ENCODE measurements at places on chromosomes 5 and 9.

DNA sequence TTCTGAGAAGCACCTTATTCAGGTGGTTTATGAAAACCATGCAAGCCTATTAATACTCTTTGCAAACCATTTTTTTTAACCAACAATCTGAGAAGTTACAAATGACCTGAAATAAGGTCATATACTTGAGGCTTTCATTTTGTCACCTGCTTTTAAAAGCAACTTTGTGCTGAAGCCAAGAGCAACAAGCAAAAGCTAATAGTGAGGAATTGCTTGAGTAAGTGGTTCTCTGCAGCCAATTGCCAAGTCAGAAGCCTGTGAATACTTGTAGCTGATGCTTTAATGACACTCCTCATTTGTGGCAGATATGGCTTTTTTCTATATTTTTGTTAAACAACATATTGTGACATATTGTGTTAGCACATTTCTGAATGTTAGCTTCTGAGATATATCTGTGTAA lies 126.7 kb upstream of the ZNF608 start:
- no peak for DNase-seq
- no peaks in the 10 kb centered on the region for H3K4me1 ChIP-seq
- no peak overlapping the region for H3K27ac ChIP-seq
- no peaks in the 10 kb centered on the region for H3K36me3 ChIP-seq
- no peak overlapping the region for H3K4me3 ChIP-seq

GRCh38 chr5:79844571-79844970 lies 146.5 kb downstream of the MTX3 start:
- H3K4me3 ChIP-seq, result no peak overlapping the region
- H3K27me3 ChIP-seq, result peaks cover 4% of the 10 kb centered on the region
- H3K4me1 ChIP-seq, result no peaks in the 10 kb centered on the region
- H3K36me3 ChIP-seq, result no peaks in the 10 kb centered on the region

DNA sequence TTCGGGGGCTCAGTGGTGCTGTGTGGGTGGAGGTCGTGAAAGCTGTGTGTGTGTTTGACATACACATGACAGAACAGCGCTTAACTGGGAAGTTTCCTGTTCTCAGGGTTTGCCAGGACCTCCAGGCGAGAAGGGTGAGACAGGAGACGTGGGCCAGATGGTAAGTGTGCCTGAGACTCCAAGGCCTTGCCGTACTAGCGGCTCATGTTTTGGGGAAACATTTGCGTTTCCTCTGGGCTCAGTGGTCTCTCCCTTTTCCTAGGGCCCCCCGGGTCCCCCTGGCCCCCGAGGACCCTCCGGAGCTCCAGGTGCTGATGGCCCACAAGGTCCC lies 68.3 kb upstream of the FCN2 start:
- no peaks in the 10 kb centered on the region for H3K27me3 ChIP-seq
- peaks cover 72% of the 10 kb centered on the region for H3K36me3 ChIP-seq
- H3K4me1 ChIP-seq, result no peaks in the 10 kb centered on the region
- DNase-seq, result no peak
- no peak overlapping the region for H3K27ac ChIP-seq

DNA sequence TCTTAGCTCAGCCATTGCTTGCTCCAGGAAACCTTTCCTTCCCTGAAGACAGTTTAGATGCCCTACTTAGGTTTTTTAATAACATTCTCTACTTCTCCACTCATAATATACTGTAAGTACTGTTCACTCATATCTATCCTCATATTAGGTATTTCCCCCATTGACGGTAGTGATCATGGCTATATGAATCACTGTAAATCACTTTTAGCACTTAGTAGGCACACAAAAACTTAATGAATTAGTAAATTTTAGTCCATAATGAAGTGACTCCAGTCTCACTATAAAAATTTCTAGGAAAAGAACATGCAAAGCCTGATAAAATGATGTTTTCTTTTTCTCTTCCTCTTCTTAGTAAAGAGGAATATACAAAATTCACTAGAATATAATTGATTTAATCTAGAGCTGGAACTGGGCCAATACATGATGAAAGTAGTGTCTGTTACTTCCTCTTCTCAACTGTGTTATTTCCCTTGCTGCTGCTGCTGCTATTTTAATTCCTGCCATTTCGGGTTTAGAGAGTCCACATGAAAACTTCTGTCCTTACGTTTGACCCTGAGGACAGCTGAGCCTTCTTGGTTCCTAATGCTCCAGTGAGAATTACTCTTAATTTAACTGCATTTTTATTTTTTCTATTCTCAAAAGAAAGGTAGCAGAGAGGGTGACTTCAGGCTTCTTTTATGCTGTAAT lies 73.5 kb downstream of the LNPEP start:
- H3K27ac ChIP-seq, result no peak overlapping the region
- H3K4me1 ChIP-seq, result no peaks in the 10 kb centered on the region
- peaks cover 14% of the 10 kb centered on the region for H3K36me3 ChIP-seq
- H3K27me3 ChIP-seq, result no peaks in the 10 kb centered on the region
- H3K4me3 ChIP-seq, result no peak overlapping the region
- DNase-seq, result peak; percentile 3

All from SK-N-SH (cell line).